ENCODE measurements at places on chromosomes 11 and 22. TPM values are rescaled to one million over a fixed set of nuclear protein-coding genes. Genes with fewer than 3 reads are reported as not detected.

CASP1 gene
- 32.4 TPM for total RNA-seq

DNA sequence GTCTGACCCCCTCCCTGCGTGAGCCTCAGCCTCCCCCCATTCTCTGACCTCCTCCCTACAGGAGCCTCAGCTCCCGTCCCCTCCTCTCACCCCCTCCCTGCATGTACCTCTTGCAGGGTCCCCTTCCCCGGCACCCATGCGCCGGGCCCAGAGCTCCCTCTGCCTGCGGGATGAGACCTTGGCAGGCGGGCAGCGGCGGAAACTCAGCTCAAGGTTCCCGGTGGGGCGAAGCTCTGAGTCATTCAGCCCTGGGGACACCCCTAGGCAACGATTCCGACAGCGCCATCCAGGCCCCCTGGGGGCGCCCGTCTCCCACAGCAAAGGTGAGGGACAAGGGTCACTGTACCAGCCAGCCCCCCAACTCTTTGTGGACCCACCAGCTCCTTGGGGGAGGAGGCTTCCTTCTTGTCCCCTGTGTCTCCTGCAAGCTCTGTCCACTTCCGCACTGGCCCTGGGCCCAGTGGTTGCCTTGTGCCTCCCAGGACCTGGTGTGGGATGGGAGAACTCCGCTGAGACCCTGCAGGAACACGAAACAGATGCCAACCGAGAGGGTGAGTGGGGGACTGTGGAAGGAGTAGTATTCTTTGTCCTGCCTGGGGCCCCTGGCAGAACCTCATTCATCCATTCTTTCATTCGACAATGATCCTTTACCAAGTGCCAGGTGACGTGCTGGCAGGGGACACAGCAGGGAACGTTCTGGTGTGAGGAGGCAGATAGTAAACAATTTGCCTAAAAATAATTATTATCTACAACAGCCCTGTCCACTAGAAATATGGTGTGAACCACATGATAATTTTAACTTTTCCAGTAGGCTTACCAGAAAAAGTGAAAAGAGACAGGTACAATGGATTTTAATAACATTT, 3.7 kb upstream of the RPS6KA4 start:
- peak; percentile 82 for DNase-seq

GRCh38 chr11:61657566-61658290, 22.5 kb upstream of the DAGLA start:
- DNase-seq, result no peak

DNA sequence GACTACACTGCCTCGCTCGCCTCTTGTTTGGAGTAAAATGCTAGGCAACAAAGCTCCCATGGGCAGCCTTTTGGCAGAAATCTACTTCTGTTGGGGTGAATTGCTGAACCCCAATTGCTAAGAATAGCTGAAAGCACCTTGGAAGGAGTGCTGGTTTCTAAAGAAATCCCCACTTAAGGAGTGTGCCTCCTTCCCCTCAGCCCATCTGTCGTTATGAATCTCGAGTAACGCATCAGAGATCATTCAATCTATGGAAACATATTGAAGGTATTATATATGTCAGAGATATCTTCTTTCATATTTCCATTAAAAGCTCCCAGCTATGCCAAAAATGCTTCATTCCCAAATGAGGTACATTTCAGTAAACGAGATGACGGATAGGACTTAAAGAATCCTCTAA, 229.6 kb upstream of the BLID start:
- no peak for DNase-seq

GRCh38 chr11:117087446-117087845, 10.8 kb downstream of the SIK3 start:
- DNase-seq, result no peak

Measured in activated CD8-positive, alpha-beta T cell treated with anti-CD3 and anti-CD28 coated beads for 36 hours (primary cell).